ENCODE measurements at places on chromosomes 1 and 21.

GRCh38 chr1:220189750-220190347, 82.4 kb downstream of the RAB3GAP2 start:
- DNase-seq: no peak

DNA sequence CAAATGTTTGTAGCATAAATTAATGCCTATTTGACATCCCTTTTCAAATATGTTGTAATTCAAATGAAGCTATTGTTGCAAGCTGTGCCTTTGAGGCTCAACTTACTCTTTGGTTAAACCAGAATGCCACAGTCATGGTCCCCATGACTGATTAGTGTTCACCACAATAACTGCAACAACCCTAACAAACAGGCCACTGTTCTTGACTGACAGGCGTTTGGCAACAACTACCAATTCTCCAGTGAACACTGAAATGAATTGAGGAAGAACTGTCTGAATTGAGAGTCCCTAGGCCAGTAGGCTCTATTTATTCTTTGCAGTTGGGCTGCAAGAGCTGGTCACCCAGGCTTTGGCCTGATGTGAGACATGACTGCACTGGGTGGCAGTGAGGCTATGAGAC, 6.6 kb upstream of the TMEM167B start:
- no peak for DNase-seq

DNA sequence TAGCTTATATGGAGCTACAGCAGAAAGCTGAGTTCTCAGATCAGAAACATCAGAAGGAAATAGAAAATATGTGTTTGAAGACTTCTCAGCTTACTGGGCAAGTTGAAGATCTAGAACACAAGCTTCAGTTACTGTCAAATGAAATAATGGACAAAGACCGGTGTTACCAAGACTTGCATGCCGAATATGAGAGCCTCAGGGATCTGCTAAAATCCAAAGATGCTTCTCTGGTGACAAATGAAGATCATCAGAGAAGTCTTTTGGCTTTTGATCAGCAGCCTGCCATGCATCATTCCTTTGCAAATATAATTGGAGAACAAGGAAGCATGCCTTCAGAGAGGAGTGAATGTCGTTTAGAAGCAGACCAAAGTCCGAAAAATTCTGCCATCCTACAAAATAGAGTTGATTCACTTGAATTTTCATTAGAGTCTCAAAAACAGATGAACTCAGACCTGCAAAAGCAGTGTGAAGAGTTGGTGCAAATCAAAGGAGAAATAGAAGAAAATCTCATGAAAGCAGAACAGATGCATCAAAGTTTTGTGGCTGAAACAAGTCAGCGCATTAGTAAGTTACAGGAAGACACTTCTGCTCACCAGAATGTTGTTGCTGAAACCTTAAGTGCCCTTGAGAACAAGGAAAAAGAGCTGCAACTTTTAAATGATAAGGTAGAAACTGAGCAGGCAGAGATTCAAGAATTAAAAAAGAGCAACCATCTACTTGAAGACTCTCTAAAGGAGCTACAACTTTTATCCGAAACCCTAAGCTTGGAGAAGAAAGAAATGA, 37.6 kb downstream of the CENPF start:
- no peak for DNase-seq

DNA sequence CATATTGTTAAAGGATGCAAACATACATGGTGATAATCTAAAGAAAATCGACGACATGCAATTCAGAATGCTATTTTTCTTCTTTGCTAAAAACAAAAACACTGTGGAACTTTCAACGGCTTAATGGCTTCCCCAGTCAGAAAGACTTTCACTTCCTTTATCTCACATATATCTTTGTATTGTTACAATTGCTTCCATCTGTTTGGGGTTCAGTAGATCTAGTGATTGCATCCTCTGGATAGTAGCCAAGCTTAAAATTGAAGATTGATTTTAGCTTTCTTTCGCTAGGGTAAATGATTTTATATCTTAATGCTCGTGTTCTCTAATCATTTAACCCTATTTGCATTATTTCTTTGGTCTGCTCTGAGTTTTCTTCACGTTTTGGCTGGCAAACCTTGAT, 31.8 kb upstream of the ADAMTS1 start:
- DNase-seq: no peak

GRCh38 chr1:47901001-47901575, 96.1 kb downstream of the TRABD2B start:
- no peak for DNase-seq

DNA sequence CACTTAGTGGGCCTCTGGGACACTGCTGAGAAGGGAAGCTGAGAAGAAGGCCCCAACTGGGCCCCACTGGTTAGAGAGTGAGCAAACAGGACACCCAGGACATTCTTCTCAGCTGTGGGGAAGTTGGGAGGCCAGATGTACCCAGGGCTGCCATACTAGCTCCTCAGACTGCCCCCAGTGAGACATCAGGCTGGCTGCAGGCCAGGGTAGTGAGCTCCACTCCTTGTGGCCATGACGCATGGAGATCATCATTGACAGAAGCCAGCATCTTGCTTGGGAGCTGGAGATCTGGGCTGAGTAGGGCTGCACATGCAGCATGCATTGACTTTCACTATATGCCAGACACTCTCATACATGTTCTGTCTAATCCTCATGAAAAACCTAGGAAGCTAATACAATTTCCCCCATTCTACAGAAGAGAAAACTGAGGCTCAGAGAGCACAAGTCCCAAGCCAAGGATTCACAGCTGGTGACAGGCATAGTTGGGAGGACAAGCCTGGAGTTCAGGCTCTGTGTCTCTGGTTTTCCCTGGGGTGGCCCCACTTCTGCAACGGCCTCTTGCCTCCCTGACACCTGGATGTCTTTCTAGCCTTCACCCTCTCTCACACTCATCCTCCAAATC, 24.1 kb upstream of the MYCL start:
- DNase-seq: no peak

GRCh38 chr1:70487459-70487815, 76.4 kb downstream of the CTH start:
- peak; percentile 16 for DNase-seq

DNA sequence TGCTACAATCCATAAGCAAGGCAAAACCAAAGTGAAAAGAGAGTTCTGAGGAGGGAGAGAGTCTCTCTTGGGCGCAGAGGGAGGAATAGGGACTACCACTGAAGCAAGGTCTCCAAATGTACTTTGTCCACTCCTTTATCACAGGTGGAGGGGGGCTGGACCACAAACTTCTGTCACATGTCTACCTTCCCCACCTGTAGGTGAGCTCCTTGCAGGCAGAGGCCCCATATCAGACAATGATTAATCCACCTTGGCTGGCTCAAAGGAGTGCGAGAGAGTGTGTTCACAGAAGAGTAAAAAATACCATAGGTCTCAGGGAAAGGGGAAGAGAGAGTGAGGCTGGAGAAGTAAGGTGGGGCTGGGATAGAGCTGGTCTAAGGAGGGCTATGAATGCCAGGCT, 4.5 kb downstream of the BEND5 start:
- no peak for DNase-seq

GRCh38 chr1:223715604-223716172, 3.3 kb downstream of the CAPN2 start:
- no peak for DNase-seq

DNA sequence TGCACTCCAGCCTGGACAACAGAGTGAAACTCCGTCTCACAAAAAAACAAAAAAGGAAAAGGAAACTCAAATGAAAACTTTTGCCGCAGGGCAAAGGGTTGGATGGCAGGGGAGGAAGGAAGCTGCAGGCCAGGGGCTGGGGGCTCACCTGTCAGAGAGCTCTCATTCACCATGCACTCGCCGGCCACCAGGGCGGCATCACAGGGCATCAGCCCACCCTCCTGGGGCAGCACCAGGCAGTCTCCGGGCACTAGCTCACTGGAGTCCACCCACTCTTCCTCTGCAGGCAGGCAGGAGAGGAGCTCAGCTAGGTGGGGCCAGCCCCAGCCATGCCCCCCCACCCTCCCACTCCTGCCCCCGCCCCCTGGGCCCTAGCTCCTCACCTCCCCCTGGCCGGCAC, 11.9 kb downstream of the ATP13A2 start:
- no peak for DNase-seq

DNA sequence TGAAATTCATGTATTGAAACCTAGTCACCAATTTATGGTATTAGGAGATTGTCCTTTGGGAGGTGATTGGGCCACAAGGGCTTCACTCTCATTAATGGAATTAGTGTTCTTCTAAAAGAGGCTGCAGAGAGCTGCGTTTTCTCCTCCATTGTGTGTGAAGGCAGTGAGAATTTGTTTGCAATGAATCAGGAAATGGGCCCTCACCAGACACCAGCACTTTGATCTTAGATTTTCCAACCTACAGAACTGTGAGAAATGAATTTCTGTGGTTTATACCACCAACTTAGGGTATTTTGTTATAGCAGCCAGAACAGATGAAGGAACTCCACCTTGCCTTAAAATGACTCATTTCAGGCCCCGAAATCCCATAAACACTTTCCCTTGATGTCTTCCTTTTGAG, 544.2 kb downstream of the RWDD3 start:
- DNase-seq: no peak

- DNase-seq: peak; percentile 52
Measured at GRCh38 chr21:30072496-30072895, 94.1 kb downstream of the CLDN17 start.

DNA sequence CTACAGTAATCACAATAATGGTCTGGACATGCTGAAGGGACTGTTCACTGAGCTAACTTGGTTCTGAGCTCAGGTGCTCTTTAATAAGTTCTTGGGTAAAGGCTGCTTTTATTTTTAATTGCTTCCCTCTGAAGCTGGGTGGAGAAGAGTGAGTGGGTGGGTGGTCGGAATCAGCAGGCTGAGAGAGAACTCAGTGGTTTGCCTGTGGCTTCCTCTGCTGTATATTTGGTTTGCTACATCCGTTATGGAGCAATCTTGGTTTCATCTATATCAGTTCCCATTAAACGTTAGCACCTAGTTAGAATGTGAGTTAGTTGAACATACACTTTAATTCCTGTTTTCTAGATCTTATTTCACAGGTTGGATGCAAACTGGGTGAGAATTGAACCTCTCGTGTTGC, 23.3 kb downstream of the CNIH4 start:
- no peak for DNase-seq

DNA sequence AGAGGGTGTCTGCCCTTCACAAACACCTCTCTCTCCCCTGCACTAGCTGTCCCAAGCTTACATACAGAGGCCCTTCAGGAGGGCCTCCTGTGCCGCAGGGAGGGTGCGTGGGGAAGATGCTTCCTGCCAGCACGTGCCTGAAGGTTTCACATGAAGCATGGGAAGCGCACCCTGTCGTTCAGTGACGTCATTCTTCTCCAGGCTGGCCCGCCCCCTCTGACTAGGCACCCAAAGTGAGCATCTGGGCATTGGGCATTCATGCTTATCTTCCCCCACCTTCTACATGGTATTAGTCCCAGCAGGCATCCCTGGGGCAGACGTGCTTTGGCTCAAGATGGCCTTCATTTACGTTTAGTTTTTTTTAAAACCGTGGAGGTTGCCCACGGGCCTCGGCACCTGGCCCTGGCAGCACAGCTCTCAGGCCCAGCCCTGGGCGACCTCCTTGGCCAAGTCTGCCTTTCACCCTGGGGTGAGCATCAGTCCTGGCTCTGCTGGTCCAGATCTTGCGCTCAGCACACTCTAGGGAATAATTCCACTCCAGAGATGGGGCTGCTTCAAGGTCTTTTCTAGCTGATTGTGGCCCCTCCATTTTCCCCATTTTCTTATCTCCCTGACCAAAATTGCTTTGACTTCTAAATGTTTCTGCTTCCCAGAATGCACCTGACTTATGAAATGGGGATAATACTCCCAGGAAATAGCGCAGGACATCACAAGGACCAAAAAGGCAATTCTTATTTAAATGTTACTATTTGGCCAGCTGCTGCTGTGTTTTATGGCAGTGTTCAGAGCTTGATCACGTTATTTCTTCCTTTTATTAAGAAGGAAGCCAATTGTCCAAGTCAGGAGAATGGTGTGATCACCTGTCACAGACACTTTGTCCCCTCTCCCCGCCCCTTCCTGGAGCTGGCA, 6.1 kb downstream of the NPPA start:
- DNase-seq: no peak

DNA sequence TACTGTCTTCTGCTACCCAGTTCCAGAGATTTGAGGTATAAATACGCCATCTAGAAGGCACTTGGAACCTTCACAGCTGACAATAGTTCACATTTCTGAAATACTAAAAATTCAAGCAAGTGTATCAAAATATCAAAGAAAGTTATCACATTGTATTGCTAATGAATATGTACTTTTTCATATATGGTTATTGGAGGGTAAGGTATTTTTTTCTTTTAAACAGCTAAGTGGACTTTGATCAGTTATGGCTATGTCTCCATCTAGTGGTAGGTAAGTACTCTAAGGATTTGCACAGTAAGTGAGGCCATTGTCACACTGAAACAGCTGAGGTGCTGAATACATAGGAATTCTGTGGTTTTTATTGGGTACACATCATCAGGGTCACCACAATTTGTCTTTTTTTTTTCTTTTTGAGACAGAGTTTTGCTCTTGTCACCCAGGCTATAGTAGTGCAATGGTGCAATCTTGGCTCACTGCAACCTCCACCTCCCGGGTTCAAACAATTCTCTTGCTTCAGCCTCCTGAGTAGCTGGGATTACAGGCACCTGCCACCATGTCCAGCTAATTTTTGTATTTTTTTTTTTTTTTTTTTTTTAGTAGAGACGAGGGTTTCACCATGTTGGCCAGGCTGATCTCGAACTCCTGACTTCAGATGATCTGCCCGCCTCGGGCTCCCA, 49.1 kb upstream of the CR2 start:
- DNase-seq: no peak

DNA sequence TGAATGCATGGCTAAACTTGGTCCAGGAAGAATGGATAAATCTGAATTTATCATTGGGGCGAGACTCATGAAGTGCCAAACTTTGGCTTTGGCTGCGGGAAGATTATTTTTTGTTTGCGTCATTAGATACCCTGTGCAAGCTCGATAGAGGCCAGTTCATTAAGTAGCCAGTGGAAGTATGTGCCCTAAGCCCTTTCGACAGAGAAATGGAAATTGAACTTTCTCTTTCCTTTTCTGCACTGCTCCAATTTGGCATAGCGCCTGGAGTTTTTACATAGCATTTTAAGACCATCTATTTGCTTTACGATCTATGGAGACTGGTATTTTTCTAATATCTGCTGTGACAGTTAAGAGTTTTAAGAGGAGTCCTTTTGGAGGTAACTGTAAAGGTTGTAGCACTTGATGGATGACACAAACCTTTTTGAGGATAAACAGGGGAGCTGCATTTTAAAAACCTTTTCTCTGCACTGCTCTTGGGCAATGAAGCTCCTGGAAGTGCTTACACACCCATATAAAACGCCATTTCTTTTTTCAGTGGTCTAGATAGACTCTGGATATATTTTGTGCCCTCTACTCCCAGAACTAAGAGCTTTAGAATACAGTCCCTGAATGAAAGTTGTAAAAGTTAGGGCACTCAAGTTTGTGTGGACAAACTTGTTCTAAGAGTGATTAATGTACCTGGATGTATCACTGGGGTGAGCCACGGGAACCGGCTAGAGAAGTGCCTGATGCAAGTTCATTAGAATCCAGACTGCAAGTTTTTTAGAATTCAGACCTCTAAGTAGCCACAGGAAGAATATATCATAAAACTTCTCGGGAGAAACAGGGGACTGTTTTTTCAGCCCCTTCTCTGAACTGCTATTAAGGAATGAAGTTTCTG, 41.3 kb upstream of the CFHR3 start:
- no peak for DNase-seq

Measured in endothelial cell (in vitro differentiated cells).